ENCODE measurements at places on chromosomes 1 and 21.

DNA sequence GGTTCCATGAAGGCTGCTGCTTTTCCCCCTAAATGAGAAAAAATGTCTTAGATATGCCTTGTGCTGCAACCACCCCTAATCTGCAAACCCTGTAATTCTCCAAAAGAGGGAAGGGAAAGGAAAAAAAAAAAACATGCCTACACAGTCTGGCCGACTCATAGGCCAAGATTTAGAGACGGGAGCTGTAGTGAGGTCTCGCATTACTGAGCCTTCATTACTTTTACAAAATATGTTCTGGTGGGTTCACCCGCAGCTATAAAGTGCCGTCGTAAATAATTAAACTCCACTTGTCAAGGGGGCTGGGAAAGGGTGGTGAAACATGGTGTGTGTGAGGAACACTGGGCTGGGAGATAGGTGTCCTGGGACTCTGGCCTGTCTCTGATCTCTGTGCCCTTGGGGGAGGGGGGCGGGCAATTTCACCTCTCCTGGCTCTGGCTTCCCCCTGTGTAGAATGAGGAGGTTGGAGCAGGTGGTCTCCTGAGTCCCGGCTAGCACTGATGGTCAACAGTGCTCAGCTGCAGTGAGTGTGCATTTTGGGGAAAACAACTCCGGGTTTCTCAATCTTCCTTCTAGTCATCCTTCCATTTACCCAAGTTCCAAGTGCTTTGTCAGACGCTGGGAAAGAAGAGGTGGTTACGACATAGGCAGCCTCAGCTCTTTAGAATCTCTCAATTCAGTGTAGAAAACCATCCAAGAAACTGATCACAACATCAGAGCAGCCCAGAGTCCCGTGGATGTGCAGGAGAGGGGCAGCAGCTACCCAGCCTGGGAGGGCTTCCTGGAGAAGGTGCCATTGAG lies 82.3 kb downstream of the ACTL8 start:
- DNase-seq: no peak

- peak; percentile 65 for DNase-seq
Observed at GRCh38 chr1:39238476-39238875, 34.0 kb downstream of the MACF1 start.

DNA sequence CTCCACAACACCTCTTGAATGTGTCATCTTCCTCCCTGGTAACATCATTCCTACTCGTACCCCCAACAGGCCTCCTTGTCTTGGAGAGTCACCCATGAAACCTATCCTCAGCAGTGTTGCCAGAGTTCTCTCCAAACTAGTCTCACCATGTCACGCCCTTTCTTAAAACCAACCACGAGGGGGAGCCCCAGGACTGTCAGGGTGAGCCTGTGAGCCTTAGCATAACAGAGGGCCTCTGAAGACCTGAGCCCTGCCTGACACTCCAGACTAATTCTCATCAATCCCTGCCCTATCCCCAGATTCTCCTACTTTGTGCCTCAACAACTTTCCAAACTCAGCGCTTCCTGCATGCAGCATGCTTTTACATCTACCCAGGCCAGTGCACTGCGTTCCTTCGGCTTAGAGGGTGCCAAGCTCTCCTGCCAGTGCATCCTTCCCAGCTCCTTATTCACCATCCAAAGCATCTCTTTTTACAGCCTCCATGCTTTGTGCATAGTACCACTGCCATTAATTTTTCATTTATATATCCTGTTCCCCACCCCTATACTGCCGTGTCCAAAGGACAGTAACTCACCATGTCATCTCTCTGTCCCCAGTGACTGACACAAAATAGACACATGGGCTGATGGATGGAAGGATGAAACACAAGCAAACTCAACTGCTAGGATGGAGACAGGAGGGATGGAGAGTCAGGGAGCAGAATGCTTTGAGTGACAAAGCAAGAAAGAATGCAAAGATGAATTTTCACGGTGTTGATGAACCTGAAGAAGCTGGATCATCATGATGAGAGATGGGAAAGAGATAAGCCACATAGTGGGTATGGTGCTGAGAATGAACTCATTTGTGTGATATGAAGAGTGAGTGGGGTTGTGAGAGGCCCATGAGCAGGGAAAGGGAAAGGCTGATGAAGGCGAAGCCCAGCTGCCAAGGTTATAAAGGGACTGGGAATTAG lies 34.0 kb downstream of the ZNF697 start:
- peak; percentile 91 for DNase-seq

GRCh38 chr1:92536980-92537884 lies 50.5 kb upstream of the GFI1 start:
- DNase-seq: peak; percentile 55

DNA sequence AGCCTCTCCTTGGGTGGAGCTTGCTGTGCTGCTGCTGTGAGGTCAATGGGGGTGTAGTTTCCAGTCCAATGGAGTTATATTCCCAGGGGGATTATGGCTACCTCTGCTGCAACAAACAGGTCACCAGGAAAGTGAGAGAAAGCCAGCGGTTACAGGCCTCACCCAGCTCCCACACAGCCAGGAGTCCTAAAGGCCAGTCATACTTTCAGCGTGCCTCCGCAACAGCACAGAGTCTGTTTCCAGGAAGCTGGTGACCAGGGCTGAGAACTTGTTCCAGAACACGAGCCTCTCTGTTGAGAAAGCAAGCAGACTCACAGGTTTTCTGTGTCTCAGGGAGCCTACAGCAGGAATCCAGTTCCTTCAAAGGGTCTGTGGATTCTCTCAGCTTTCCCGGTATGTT lies 17.3 kb upstream of the OR2M5 start:
- DNase-seq: no peak

GRCh38 chr1:37901191-37901892 lies 42.0 kb upstream of the MTF1 start:
- no peak for DNase-seq

DNA sequence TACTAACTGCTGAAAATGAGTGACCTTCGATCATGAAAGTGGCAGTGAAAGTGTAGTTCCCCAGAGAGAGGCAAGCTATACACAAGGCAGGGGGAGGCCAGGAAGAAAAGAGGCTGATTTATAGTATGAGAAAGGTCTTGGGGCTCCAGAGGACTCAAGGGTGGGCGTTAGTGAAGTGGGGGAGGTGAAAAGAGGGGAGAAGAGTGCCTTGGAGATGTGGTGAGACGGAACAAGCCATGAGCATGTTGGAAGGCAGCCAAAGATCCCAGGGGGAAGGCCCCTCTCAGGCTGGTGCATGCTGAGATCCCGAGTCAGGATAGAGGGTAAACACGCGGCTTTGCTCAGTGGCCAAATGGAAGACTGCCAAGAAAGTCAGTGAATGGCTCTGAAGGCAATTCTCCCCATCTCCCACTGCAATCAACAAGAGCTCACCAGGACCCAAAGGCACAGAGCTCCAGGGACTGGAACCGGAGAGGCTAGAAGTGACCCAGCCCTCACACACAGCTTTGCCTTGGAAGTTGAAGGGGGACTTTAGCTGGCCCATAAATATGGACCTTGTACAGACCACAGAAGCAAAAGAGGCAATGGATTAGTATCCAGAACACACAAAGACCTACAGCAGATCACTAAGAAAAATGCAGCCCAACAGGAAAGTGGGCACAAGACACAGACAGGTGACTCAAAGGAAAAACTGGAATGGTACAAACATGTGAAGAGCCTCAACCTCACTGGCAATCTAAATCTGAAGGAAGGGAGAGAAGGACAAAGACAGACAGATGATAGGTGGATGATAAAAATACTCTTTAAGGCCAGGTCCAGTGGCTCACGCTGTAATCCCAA lies 49.6 kb downstream of the HSF2BP start:
- DNase-seq: peak; percentile 82

DNA sequence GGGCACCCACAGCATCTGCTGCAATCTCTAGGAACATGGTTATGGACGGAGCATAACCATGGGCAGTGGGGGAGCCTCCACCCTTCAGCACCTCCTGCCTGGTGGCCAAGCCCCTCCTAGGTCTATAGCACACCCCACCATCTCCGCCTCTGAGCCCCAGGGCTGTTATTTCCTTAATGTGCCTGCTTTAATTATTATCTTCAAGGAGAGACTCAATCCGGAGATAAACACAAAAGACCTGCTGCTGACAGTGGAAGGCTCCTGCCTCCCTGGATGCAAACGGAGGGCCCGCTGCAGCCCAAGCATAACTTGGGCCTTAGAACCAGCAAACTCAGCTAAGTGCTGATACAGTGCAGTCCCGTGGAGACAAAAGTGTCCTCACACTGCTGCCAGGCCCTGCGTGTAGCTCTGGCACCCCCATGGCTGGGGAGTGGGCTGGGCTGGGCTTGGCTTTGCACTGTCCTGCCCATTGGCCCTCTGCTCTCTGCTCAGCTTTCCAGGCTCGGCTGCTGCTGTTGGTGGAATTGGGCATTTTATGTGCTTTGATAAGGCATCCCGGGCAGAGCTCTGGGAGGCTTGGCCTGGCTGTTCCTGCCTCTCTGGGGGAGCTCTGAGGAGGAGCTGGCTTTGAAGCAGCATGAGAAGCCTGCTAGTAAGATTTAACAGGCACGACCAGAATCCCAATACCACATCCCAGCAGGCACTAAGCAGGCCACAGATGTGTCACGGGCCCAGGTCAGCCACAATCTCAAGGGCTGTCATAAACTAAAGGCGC lies 620.2 kb downstream of the PTPRU start:
- DNase-seq: no peak

- peak; percentile 63 for DNase-seq
Observed at GRCh38 chr21:37407719-37408420, 41.3 kb downstream of the DYRK1A start.

All from fibroblast of lung (primary cell).